Skeletal muscle tissue (tissue), 5 donors: ENCODE measurements at places on chromosomes 16 and 17. TPM values are rescaled to one million over a fixed set of nuclear protein-coding genes. Genes with fewer than 3 reads are reported as not detected.

GRIN2A gene
- 0.52 TPM for total RNA-seq

KRT14 gene
- 1.0 TPM for total RNA-seq

CCL23 gene
- total RNA-seq, result not detected

AATK gene
- 10.4 TPM for total RNA-seq

NTN3 gene
- 5.2 TPM for total RNA-seq

TNFRSF13B gene
- not detected for total RNA-seq

FCSK gene
- 6.8 TPM for total RNA-seq

TSPAN10 gene
- total RNA-seq, result 0.52 TPM

TBC1D3D gene
- not detected for total RNA-seq

ZSCAN10 gene
- not detected for total RNA-seq

PKMYT1 gene
- 2.1 TPM for total RNA-seq

CYTH1 gene
- 17.7 TPM for total RNA-seq

SLC9A5 gene
- not detected for total RNA-seq

CCL7 gene
- not detected for total RNA-seq

RAC3 gene
- 8.4 TPM for total RNA-seq

CDRT15L2 gene
- not detected for total RNA-seq

TLCD3A gene
- total RNA-seq, result 14.6 TPM
